ENCODE measurements at places on chromosomes 3 and 15. TPM values are rescaled to one million over a fixed set of nuclear protein-coding genes. Genes with fewer than 3 reads are reported as not detected.

CHRNA5 gene
- polyA plus RNA-seq: 10.0 TPM

RASGRP1 gene
- polyA plus RNA-seq: 1.1 TPM

KLHL25 gene
- 4.4 TPM for polyA plus RNA-seq

PRRT3 gene
- 0.22 TPM for polyA plus RNA-seq

CCR5 gene
- 0.54 TPM for polyA plus RNA-seq

DNA sequence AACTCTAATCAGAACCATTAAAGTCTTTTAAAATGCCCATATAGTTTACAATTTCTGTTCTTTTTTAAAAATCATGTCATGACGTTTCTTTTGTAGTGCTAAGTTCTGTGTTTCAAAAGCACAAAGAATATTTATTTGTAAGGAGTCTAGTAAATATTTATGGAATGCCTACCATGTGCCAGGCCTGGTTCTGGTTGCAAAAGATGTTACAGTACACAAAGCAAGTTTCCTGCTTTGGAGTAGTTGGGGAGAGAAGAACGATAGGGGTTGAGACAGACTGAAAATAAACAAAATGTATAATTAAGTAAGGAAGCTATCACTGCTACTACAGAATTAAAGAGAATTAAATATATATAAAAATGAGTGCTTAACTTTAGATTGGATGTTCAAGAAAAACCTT is 86.8 kb upstream of the CMSS1 start:
- DNase-seq: no peak

DNA sequence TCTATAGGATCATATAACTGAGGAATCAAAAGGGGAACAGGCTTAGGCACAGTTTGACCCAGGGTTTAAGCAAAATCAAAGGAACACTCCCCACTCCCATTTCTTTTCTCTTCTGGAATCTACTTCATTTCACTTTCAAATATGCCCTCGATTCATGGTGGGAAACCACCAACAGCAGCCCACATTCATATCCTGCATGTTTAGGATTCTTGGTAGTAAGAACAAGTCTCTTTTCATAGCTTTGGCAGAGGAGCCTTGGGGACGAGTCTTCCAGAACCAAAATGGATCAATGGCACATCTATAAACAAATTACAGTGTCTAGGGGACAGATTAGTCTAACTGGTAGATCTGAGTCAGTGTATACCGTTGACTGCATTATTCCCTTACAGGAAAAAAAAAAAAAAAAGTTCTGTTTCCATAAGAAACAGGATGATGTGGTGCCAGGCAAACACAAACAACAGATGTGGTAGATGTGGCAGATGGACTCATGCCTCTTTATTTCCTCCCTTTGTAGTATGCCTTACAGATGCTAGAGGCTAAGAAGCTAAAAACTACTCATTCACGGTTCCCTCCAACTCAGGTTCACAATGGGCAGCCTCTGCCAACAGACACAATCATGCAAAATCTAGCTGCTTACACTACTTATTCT is 578.3 kb upstream of the ADAMTS9 start:
- DNase-seq: no peak

DNA sequence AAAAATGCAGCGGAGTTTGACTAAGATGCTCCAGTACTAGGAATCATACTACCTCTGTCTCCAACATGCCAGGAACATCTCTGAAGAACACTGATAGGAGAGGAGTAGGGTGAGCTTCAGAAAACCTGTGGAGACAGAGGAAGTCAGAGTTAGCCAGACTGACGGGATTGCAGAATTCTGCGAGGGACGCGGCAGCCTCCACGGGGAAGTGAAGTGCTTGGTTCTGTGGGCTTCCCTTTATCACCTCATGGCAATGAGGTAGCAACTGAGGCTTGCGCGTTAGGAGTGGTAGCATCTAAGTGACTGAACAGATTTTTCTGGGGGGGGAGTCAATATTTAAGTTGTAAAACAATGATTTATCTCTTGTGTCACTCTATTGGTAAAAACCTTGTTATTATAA is 226.3 kb downstream of the MCTP2 start:
- DNase-seq: no peak

DNA sequence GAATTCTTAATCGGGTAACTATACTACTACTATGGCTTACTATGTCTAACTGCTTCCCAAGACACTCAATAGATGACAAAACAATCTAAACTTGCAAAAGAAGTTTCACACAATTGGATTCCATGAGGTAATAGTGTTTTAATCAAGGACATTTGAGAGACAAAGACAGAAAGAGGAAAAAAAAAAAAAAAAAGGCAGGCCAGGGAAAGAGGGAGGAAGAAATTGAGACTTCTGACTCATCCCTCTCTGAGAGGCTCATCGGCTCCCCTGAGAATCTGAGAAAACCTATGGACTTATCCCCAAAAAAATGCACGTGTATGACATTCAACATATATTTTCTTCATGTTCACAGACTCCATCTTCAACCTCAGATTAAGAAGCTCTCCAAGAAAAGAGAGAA is 61.0 kb downstream of the SCAPER start:
- DNase-seq: no peak

DNA sequence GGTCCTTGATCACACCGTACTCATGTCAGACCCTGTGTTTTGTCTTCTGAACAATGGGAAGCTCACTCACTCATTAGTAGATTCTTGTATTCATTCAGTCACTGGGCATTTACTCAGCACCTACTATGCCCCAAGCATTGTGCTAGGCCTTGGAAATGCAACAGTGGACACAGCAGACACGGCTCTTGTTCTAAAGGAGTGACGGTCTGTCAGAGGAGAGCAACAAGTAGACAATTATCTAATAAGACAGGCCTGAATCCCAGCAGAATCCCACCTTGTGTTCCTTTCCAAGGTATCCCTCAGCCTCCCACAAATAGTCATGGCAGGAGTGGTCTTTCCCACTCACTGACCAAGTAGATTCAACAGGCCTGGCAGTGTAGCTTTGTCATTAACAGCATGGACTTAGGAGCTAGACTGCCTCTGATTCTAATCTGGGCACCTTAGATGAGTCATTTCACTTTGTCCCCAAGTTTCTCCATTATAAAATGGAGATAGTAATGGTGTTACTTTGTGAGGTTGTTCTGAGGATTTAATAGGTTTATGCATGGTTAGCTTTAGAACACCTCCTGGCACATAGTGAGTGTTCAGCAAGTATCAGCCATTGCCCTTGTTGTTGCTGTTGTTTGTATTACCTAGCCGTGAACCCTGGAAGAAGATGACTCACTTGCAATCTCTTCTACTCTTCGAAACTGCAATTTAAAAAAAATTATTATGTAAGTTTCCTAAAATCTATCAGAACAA is 69.1 kb downstream of the SSUH2 start:
- no peak for DNase-seq

DNA sequence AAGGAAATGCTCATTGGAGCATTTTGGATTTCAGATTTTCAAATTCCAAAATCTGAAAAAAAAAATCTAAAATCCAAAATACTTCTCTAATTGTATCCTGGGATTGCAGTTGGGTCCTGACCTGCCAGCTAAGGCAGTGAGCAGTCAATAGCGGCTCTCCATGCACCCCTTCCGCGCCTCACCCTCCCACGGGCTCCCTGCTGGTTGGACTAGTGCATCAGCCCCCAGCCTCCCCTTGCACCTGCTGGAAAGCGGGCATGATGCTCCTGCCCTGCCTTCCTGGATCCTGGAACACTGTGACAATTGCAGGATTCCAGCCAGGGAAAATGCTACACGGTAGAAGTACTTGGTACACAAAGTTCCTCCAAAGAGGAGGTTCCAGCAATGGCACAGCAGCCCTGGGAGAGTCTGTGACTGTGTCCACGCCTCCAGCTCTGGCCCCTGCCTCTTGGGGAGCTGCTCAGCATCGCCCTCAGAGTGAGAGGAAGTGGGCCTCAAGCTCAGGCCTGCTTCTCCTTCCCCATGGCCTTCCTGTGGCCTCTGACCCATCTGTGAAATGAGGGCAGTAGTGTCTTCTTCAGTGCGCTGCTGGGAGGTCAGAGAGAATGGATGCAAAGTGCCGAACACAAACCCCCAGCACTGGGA is 39.5 kb upstream of the CHRNB4 start:
- no peak for DNase-seq

DNA sequence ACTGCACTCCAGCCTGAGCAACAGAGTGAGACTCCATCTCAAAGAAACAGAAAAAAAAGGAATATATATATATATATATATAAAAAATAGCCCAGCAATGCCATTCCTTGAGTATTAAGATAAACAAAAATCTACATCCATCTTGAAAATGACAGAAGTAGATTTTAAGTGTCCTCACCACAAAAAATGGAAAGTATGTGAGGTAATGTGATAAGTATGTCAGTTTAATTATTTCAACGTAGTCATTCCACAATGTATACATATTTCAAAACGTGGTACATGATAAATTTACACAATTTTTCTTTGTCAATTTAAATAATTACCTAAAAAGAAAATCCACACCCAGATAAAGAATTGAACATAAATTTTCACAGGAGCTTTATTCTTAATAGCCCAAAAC is 54.9 kb downstream of the HCN4 start:
- DNase-seq: no peak

- DNase-seq: no peak
These were observed 22.6 kb upstream of the NEK10 start for GRCh38 chr3:27391796-27392195.

DNA sequence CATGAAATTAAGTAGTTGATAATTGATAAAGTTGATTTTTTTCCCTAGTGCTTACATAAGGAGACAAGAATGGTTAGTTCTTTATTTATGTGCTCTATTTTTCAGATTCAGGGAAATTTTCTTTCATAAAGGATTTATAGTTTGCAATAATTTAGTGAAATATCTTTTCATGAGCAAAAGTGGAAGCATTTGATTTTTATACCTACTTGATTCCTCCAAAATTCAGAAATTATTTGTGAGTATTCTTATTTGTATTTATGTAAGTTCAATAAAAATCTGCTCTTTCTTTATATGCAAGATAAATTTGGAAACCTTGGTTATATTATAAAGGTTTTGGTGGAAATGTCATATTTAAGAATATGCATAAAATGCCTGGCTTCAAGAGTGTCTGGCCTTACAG is 14.7 kb upstream of the SLCO2A1 start:
- DNase-seq: no peak

All from keratinocyte (primary cell).